ENCODE measurements at places on chromosomes 6 and 20.

- DNase-seq = no peak
Observed at GRCh38 chr20:37315452-37316110, 26.1 kb downstream of the MANBAL start.

DNA sequence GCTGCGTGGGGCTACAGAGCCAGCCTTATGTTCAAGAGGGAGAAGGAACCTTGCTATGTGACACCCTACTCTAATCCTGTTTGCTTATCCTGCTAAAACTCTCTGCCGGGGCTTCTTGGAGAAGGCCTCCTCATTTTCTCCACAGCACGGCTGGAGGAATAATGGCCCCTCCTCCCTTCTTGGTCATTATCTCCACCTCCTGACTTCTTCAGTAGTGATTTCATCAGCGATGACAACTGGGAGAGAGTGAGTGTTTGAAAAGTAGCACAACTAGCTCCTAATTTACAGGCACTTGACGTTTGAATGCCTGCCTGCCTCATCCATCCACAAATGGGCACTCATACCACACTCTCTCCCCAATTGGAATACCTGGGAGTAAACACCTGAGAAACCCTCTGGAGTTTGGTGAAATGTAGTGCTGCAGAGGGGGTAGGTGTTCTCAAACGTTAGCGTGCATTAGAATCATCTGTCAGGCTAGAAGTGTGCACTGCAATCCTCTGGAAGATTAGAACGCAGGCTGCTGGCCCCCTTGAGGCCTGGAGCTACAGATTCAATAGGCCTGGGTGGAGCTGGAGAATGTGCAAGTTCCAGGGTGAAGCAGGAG lies 148.5 kb downstream of the FOXC1 start:
- no peak for DNase-seq

DNA sequence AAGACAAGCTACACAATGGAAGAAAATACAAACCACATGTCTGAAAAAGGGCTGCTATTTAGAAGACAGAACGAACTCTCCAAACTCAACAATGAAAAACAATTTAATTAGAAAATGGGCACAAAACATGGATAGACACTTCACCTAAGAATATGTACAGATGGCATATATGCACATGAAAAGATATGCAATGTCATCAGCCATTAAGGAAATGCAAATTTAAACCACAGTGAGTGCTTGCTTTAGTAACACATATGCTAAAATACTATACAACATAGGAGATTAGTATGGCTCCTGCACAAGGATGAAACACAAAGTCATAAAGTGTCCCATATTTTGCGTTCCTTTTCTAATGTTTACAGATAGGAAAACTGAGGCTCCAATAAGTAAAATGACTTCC lies 60.4 kb upstream of the FAM83B start:
- DNase-seq = no peak

- no peak for DNase-seq
Observed at GRCh38 chr6:40817369-40817768, 221.7 kb downstream of the UNC5CL start.

DNA sequence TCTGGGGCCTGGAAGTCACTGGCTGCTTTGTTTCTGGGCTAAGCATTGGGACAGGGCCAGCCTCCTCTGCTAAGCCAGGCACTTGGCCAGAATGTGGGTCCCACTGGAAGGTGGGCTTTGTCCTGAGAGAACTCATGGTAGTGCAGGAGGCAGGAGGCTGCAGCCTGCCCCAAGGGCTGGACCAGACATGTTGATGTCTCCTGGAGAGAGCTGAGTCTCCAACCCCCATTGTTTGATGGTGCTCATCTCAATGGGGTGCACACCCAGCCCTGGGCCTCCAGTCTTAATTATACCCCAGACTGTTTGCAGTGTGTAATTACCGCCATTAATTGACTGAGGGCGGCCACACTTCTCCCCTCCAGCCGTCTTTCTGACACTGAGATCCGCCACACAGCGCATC lies 220.5 kb upstream of the PMEPA1 start:
- no peak for DNase-seq

DNA sequence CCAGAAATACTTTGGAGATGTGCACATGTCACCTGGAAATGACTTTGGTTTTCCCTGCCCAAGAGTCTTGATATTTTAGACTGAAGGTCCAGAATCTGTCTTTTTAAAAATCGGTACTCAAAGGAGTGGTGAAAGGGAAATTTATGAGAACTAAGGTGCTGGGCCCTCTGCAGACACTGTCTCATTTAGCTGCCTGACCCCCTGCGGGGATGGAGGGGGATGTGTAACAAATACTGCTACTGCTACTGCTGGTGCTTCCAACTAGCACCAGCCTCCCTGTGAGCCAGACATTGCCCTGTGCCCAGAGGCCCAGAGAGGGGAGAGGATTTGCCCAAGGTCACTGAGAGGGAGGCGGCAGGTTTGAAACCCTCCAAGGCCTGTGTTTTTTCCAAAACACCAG lies 7.0 kb downstream of the SCRT2 start:
- no peak for DNase-seq

- DNase-seq = no peak
Observed at GRCh38 chr20:5002077-5002413, 735 bp upstream of the SLC23A2 start.

GRCh38 chr20:36717021-36717420 lies 28.9 kb downstream of the NDRG3 start:
- DNase-seq = no peak

DNA sequence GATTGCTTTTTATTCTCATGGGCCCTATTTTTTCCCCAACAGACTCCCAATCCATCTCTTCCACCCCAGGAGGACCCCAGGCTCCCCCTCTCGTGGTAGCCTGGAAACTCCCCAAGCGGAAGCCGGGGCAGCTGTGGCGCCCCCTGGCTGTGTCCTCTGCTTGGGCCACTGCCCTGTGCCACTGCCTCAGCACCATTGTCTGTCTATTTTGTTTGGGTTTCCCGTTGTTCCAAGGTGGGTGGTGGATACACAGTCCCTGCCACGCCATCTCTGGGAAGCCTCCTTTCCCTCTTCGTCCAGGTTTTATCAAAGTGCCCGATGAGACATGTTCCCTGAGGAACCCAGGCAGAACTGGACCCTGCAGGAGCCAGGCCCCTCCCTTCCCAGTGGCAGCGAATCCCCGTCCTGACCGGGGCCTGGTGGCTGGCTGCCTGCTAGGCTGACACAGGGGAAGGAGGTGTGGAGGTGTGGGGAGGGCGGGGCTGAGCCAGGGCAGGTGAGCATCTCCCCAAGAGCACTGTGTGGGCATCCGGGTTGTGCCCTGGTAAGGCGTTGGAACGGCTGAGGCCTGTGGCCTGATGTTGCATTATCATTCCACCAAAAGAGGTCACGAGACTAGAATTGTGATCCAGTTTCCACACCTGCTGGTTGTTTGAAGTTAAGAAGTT lies 228.2 kb downstream of the CDH4 start:
- DNase-seq = no peak

DNA sequence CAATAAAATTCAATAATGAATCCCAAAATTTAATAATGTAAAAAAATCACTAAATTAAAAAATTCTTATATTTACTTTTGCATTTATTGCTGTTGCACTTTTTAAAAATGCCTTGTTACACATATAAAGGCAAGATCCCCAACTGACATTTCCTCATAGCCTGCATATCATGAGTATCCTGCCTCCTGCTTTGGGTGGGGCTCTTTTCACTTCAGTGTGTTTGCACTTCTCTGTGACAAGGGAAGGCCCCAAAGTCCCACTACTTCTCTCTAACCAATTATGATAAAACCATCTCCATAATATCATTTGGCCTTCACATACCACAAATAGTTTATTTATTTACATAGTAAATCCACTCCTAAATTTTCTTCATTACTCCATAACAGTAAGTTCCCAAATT lies 446.1 kb upstream of the MARCKS start:
- DNase-seq = no peak

DNA sequence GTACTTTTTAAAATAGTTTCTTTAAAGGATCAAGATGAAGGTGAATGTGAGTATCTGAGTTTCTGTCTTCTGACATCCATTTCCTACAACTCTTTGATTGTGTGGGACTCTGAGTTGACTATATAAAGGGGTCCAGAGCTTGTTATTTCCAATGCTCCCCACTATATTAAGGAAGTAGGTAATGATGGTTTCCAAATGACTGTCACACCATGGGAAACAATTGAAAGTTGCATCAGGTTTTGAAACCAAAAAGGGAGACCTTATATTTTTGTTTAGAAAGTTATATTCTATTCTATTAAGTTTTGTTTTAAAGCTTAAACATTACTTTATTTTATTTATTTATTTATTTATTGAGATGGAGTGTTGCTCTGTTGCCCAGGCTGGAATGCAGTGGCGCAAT lies 11.2 kb downstream of the CASS4 start:
- DNase-seq = no peak

DNA sequence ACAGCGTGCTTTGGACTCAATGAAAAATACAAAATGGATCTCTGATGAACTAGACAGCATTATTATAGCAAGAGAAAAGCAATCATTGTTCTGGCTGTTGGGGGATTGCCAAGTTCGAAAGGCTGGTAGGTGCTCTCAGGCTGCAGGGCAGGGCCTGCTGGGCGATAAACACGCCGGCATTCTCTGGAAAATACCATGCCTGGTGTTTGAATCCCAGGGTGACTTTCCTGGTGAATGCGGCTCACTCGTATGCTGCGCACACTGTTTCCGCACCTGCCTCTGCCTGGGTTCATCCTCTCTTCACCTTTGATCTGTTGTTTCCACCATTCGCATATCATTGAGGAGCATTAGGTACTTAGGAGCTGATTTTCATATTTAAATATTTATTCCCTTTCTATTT lies 37.4 kb downstream of the GCNT2 start:
- DNase-seq = peak; percentile 58

DNA sequence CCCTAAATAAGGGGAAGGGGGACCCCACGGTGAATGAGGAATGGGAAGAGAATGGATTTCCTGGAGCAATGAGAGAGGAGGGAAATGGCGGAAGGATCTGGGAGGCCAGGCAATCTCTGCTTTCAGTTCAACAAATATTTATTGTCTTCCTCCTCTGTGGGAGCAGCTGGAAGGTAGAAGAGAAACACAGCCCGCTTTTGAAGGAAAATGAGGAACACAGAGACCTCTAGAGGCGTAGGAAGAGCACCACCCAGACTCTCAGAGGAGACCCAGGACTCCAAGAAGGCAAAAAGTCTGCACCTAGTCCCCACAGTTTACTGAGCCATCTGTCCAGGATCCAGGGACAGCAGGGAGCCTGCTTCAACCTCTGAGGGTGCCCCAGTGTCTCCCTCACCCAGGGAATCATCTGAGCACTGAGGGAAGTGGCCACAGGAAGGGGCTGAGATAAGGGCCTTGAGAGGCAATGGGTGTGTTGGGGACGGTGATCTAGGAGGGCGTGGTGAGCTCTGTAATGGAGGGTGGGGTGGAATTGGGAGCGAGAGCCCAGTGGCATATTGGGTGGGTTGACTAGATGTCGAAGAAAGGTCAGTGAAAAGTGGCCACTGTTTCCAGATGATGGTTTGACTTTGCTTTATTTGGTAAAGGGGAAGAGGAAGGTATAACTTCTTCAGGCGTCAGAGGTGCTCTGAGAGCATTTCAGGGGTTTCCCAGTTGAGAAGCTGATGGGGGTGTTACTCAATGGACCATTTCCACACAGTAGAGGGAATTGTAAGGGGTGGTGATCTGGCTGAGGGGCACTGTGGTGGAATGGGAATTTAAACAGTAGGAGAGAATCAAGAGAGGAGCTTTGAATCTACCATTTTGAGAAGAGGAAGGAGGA lies 610 bp downstream of the PSORS1C1 start:
- DNase-seq = no peak

DNA sequence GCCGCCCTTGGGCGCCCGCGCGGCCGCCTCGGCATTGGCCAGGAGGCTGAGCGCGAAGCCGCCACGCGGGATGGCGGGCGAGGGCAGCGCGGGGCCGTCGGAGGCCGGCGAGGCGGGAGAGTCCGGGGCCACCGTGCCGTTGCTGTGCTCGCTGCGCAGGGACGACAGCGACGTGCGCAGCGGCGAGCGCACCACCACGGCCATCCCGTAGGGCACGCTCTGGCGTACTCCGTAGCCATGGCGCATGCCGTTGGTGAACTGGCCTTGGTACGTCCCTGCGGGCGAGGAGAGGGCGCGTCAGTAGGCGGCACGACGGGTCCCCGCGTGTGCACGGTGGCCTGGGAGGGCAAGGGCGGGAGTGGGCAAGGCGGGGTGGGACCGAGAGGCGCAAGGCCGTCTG lies 26.9 kb downstream of the JPH2 start:
- no peak for DNase-seq

GRCh38 chr20:63134201-63134612 lies 81.7 kb downstream of the YTHDF1 start:
- no peak for DNase-seq

DNA sequence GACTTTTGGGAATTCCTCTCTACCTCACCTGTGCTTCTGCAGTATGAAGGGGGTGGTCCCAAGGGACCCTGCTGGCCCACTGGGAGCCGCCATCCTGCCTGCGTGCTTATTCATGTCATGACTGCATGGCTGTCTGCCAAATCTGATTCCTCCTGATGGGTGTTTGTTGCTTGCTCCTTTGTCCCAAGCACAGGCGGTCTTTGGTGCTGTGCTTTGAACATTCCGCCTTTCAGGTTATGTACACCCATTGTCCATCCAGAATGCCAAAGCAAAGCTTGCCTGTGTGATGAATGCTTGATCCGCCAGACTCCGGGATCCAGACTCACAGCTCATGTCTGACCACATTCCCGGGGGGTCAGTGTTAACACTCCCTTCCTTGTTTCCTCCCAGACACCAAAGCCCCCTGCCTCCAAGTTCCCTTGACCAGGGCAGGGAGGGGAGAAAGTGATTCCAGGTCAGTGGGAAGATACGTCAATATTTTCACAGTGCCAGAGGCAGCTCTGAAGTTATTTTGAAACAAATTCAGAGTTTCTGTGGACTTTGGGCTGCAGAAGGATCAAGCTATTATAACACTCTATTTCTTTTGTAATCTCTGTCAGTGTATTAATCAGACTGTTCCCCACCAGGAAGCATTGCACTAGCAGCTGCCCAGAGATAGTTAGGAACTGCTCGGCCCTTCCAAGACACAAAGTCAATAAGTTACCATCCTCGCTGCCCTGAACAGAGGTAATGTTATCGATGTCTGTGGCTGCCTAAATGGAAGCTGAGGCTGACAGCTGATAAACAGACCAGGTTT lies 9.5 kb downstream of the DAAM2 start:
- no peak for DNase-seq

DNA sequence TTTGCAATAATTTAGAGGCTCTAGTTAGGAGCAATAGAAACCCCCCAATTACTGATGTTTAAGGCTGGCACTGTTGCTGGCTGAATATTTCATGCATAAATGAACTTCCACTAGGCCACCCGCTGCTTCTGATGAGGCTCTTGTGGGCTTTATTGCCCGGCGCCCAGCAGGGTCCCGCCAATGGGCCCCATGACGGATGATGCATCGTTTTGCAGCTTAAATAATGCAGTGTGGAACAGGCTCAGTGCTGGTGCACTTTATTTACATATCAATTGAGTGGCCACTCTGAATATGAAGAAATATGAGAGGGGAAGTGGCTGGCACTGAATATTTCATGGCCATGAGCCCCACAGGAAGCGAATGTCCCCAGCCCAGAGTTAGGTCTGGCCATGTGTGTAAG lies 155.3 kb upstream of the MAFB start:
- no peak for DNase-seq

- no peak for DNase-seq
Observed at GRCh38 chr6:30260036-30260504, 46.9 kb upstream of the TRIM26 start.
